ENCODE measurements at places on chromosomes 11 and 22.

GRCh38 chr11:2304506-2305139 lies 2.8 kb downstream of the TSPAN32 start:
- no peak for DNase-seq

DNA sequence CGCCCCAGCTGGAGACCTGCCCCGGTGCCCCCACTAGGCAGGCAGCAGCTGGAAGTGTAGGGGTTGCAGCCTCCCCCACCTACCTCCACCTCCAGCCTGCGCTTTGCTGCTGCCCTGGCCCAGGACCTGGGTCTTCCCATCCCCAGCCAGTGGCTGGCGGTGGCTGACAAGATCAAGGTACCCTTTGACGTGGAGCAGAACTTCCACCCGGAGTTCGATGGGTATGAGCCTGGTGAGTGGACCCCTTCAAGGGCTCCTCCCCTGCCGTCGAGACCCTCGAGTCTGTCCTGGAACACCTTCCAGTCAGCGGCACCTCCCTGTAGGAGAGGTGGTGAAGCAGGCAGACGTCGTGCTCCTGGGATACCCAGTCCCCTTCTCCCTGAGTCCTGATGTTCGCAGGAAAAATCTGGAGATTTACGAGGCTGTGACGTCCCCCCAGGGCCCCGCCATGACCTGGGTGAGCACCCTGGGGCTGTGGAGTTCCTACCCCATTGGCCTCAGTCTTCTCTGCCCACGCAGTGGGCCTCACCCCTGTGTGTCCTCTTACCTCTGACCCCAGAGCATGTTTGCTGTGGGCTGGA lies 4.4 kb downstream of the PGGHG start:
- DNase-seq = no peak

DNA sequence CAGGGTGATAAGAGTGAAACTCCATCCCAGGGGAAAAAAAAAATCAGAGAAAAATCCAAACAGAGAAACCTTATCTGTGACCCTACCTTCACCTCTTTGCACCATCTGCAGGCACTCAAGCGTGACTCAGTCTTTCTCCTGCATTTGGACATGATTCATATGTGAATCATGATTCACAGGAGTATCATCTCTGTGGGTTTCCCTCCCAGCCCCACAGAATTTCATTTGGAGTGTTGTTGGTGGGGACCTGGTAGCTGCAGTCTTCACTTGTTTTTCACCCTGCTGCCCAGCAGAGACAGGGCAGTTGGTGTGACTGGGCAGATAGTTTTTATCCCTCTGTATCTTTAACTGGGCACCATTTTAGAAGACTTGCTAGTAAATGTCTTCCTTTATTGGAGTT lies 75.7 kb downstream of the DEPDC5 start:
- DNase-seq = no peak

DNA sequence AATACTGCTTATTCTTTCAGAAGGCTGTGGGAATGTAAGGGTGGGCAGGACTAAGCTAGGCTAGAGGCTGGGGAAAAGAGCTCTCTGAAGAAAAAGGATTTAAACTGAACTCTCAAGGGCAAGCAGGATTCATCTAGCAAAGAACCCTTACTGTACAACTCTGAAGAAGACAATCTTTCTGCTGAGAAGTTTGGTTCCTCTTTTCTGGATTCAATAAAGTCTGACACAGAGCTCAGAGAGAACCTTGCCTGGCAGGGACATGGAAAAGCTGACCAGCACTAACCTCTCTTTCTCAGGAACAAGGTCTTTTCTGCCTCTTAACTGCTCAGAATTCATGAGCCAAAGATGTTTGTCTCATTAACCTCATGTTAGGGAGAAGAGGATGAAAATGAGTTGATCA lies 388.4 kb upstream of the DDI1 start:
- no peak for DNase-seq

GRCh38 chr11:102971766-102972165 lies 16.2 kb upstream of the MMP13 start:
- DNase-seq = no peak

DNA sequence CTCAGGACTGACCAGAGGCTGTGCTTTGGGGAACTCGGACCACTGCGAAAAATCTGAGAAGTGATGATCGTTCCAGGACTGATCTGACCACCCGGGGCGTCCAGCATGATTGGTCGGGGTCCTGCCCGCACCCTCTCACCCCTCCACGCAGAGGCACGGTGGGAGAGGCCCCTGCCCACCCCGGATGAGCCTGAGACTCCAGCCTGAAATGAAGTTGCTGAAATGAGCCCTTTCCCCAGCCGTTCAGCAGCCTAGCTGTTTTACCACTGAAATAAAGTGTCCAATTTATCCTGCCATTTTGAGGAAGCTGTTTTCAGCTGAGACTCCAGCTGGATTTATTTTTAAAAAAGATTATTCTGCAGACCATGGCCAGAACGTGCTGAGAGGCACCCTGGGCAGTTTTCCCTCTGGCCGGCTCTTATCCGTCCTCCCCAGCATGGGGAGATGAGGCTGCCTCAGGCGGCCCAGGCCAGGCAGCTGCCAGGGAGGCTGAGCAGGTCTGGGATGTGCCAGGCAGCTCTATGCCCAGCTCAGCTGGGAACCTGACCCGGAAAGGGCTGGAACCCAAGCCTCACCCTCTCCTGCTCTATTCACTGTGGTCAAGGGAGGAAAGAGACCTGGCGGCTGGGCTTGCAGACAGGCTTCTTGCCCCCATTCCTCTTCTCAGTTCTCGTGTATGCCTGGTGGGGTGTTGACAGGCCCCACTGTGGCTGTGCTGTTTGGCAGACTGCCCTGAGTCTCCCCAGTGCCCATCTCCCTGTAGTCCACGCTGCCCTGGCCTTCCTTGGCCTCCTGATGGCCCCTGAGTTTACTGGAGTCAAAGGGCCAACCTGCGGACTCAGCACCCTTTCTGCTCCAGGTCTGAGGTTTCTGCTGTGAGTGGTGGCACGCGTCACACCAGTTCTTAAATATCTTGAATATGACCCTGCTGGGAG lies 161.0 kb upstream of the B3GAT1 start:
- no peak for DNase-seq

DNA sequence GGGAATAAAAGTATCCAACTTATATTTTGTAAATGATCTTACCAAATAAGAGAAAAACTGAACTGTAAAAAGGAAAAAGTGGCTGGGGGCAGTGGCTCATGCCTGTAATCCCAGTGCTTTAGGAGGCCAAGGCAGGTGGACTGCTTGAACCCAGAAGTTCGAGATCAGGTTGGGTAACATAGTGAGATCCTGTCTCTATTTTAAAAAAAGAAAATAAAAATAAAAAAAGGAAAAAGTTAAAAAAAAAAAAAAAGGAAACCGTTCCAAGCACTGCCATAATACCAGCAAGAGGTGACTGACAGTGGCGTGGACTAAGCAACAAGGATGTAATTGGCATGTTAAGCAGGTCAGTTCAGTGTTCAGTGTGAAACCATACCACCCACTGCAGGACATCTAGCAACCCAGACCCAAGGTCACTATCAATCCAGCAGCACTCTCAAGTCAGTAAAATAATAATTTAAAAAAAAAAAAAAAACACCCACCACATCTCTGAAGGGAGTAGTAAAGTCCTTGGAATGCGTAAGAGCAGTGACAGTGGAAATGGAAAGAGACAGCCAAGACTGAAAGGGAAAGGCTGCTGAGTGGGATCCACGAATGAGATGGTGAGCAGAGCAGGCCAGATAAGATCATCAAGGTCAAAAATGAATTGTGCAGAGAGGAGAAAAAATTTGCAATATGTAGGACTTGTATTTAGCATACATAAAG lies 43.6 kb downstream of the MAPK1 start:
- DNase-seq = no peak

DNA sequence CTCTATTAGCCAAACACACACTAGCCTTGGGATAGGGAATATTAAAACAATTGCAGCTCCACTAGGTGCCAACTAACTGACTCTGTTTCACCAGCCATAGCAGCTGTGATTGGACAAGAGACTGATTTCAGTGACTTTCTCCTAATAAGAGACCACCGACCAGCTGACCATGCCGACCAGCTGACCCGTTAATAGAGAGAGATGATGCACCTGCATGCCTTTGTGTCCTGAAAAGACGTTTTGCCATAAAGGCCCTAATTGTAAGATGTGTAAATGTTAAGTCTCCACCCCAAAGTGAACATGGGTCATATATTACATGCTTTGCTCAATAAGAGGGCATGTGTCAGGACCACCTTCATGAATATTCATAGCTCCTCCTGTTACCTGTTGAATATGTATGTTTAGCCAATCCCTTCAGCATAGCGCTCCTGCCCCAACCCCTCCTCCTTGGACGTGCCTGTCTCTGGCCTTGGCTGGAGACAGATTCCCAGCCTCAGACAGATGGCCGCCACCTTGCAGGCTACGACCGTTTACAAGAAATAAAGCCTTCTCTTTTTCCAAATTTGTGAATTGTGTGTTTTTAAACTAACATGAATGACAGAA lies 1.3 kb upstream of the NADSYN1 start:
- DNase-seq = no peak

Measured in stimulated activated CD4-positive, alpha-beta T cell treated with anti-CD3 and anti-CD28 coated beads, Interleukin-15, amount 100 ng/mL, for 1 hour (primary cell).